ENCODE measurements at places on chromosomes 11 and 22.

DNA sequence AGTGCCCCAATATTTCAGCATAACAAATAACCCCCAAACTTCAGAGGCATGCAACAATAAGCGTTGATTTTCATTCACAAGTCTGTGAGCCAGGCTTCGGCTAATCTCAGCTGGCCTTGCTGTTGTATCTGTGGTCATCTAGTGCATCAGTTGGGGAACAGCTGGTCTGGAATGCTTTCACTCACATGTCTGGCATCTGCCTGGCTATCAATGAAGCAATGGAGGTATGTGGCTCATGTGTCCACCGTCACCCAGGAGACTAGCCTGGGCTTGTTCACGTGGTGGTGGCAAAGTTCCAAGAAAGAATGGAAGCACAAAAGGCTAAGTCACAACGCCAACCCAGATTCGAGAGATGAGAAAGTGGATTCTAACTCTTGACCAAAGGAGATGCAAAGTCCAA, 304.8 kb upstream of the ISX start:
- no peak for DNase-seq

DNA sequence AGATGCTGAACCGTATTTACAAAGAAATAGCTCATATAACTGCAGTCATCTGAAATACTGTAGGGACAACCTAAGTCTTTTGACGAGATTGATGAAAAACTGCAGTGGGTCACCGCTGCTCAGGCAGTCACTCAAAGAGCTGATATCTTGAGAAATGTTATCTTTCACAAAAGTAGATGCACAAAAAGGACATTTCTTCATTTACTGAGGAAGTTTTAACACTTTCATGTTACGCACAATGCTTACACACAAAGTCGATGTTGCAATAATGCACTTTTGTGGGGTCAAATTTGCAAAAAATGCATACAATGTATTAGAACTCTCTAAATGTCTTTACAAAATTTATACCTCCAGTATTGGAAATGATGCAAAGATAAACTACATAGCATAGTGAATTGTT, 16.2 kb upstream of the OR10V1 start:
- no peak for DNase-seq

- DNase-seq, result no peak
These were observed 27.5 kb upstream of the FBXO3 start for GRCh38 chr11:33801821-33802193.

DNA sequence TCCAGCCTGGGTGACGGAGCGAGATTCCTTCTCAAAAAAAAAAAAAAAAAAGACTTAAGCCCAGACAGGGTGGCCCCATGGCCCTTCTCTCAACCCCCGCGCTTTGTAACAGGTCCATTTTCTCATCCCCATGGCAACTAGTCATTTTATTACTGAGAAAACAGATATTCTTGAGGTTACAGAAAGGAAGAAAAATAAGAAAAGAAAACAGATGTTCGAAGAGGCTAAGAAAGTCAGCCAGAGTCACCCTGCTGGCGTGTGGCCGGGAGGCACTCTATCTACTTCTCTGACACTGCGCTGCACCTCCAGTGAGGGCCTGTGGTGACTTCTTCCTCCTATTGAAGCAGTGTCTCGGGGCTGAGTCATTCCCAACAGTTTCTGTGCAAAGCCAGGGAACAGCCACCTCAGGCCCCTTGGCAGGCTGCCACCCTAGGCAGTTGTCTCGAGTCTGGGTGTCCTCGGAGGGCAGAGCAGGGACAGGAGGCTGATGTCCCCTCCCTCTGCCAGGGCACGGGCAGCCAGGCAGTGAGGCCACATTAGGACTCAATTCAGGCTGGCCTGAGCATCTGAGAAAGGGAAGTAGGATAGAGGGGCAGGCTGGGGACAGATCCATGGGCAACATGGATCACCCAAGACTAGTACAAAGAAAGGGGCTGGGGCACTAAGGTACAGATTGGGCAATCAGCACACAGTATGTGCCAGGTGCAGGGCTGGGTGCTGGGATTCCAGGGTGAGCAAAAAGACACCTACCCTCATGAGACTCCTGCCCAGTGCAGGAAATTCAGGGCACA, 16.4 kb upstream of the SYVN1 start:
- DNase-seq, result peak; percentile 19

- DNase-seq, result no peak
These were observed 1259.5 kb downstream of the TBC1D22A start for GRCh38 chr22:48021991-48022401.

GRCh38 chr11:36488096-36488495, 22.0 kb downstream of the TRAF6 start:
- no peak for DNase-seq

GRCh38 chr11:35414311-35414710, 5.0 kb downstream of the SLC1A2 start:
- DNase-seq, result no peak

DNA sequence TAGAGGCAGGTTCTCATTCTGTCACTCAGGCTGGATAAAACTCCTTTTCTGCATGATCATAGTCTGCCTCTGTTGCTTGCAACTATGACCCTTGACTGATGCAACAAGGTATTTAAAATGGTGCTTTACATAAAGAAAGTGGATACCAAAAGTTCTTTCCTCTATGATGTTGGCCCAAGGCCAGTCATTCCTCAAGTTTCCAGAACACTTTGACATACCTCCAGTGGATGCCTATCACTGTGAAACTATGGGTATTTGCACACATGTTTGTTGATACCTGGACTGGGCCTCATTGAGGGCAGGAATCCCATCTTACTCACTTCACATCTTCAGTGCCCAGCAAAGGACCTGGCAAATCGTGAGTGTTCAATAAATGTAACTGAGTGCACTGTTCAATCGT, 159.0 kb upstream of the ZC3H12C start:
- no peak for DNase-seq

DNA sequence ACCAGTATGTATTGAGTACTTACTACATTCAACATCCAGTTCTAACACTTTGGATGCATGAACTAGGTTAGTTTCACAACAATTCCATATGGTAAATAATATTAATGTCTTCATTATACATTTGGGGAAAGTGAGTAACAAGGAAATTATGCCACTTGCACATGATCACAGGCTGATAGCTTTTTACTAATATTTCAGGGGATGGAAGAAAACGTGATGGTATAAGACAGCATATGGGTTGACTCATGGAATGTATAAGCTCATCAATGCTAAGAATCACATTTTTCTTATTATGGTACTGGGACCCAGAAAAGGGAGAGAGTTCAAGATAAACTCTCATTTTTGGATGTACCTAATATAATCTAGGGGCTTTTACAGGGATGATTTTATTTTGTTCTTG, 188.7 kb downstream of the MIAT start:
- no peak for DNase-seq

- DNase-seq, result no peak
These were observed 39.6 kb upstream of the HORMAD2 start for GRCh38 chr22:30040499-30041260.

- no peak for DNase-seq
These were observed 5.5 kb downstream of the PRSS23 start for GRCh38 chr11:86805873-86806310.

DNA sequence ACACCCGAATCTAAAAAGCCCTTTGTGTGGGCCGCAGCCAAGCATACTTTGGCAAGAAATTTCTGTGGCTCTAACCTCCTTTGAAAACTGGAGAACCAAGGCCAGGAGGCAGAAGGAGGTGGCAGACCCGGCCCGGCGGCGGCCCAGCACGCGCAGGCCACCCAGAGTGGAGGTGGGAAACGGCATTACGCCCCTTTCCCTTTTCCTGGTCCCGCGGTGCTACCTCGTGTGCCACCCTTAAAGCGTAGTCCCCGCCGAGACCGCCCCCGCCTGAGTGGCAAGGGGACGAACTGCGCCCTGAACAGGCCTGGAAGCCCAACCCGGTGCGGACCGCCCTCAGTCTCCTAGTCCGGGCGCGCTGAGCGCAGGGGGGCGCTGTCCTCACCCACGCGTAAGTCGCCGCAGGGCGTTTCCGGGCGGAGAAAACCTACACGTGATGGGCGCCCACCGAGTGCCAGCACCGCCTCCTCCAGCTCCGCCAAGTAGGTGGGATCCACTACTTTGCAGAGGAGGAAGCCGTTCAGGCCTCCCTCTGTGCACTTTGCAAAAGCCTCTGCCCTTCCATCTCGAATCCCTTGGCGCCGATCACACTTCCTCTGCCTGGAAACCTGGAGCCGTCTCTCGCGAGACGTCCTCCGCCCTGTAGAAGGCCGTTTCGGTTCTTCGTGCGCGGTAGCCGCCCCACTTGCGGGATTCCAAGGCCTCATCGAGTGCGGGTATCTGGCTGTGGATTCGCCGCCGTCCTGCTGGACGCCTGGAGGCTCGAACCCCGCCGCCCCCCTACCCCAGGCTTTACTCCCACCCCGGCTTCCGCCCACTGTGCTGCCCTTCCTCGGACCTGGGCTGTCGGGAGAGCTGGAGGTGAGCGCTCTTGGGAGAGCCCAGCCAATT, at the start of gene ACCS:
ACCS (plus strand) TSS at position 430 of the 891 bp plus-strand sequence. CDS start 1,358 bp downstream, outside the sequence.
- peak; percentile 88 for DNase-seq

GRCh38 chr11:67345247-67345919, 8.0 kb downstream of the POLD4 start:
- no peak for DNase-seq

DNA sequence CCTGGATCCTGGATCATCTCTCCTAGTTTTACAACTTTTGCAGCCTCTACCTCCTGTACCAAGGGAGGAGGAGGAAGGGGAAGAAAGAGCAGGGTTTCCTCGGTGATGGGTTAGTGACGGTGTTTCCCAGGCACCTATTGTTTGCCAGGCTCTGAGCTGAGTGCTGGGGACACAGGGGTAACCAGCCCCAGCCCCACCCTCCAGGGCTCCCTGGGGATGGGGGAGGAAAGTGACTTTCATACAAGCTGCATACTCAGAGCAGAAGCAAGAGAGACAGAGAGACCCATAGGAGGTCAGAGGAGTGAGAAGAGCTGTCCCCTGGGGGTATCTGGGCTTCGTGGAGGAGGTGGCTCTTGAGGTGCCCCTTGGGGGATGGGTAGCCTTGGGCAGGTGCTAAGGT, 89.4 kb upstream of the THY1 start:
- DNase-seq, result no peak

DNA sequence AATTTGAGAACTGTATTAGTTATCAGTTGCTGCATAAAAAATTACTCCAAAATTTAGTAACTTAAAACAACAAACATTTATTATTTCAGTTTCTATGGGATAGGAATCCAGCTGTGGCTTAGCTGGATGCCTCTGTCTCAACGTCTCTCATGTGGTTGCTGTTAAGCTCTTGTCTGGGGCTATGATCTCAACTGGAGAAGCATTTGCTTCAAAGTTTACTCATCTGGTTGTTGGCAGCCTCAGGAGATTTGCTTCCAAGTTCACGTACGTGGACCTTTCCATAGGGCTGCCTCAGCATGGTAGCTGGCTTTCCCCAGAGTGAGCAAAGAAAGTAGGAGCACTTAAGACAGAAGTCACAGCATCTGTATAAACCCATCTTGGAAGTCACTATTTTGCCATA, 144.9 kb upstream of the SESN3 start:
- no peak for DNase-seq

- DNase-seq, result no peak
These were observed 24.4 kb upstream of the PAMR1 start for GRCh38 chr11:35549787-35550186.

- DNase-seq, result no peak
These were observed 108.0 kb upstream of the CADM1 start for GRCh38 chr11:115612046-115612730.

DNA sequence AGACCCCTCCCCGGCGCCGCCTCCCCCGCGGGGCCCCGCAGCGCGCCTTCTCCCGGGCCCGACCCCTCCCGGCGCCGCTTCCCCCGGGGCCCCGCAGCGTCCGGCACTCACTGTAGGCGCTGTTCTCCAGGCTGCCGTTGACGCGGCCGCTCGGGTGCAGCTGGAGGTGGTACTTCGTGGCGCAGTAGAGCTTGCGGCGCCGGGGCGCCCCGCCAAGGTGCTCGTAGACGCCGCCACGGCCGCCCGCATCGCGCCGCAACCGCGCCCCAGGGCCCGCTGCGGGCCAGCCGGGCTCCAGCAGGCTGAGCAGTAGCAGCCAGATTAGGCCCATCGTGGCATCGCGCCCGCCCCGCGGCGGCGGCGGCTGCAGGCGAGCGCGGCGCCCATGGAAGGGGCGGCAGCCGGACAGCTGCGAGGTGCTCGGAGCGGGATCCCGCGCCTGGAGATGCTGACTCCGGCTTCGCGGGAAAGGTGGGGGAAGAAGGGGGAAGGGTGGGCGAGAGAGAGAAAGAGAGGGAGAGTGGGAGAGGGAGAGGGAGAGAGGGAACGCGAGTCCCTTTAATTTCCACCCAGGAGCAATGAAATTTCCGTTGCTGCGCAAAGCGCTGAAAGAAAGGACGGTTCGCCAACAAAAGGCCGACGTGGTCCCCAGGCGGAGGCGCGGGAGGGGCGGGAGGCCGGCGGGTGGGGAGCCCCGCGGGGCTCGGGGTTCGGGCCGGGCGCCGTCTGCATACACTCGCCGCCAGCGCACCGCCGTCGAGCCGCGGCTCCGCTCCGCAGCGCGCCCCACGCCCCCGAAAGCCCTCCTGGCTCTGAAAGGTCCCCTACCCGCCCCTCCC, at the start of gene FGF3:
FGF3 (minus strand) TSS at position 814 of the 839 bp plus-strand sequence; CDS start at position 331, 483 bp downstream.
- DNase-seq, result no peak

- DNase-seq, result no peak
These were observed 125.4 kb downstream of the LUZP2 start for GRCh38 chr11:24622262-24622661.

Measured in NCI-H774 (cell line).